Activated CD4-positive, CD25-positive, alpha-beta regulatory T cell (primary cell): ENCODE measurements at places on chromosomes 1 and 21.

- DNase-seq, result no peak
Measured at GRCh38 chr1:152858062-152858461, 1.7 kb upstream of the LCE7A start.

GRCh38 chr1:31155216-31155806 lies 84.4 kb downstream of the NKAIN1 start:
- peak; percentile 22 for DNase-seq

GRCh38 chr1:8625981-8626898 lies 191.2 kb downstream of the RERE start:
- DNase-seq, result no peak

- DNase-seq, result no peak
Measured at GRCh38 chr1:178684111-178684510, 40.9 kb upstream of the RALGPS2 start.

DNA sequence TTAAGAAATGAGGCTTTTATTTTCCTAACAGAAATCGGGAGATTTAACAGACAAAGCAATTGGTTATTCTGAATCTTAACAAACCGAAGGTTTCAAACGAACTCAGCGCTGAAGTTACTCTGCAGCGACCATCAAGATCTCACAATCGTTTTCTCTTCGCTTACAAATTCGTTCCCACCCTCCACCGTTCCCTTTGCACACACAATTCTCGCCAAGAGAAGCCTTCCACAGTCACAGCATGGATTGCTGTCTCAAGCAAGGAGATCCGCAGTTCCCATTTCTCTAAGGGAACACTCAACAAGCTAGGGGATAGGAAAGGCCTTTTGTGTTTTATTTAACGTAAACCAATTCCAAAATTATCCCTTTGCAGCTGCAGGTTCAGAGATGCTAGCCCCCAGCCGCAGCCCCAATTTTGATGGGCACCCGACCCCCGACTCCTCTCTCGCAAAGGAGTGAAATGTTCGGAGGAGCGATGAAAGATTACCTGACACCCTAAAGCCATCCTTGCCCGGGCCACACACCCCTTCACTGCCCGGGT lies 755 bp downstream of the FBXO42 start:
- no peak for DNase-seq
